ENCODE measurements at places on chromosomes 2 and 18. TPM values are rescaled to one million over a fixed set of nuclear protein-coding genes. Genes with fewer than 3 reads are reported as not detected.

GRCh38 chr2:69202327-69202726 is 184.7 kb downstream of the GFPT1 start:
- H3K27me3 ChIP-seq, result peaks cover 3% of the 10 kb centered on the region
- H3K4me3 ChIP-seq, result no peak overlapping the region
- H3K27ac ChIP-seq, result no peak overlapping the region
- DNase-seq, result no peak
- no peaks in the 10 kb centered on the region for H3K4me1 ChIP-seq

GRCh38 chr2:25960920-25961319 is 21.4 kb downstream of the KIF3C start:
- no peak for DNase-seq
- H3K4me3 ChIP-seq, result no peak overlapping the region
- peaks cover 2% of the 10 kb centered on the region for H3K4me1 ChIP-seq
- H3K36me3 ChIP-seq, result peaks cover 4% of the 10 kb centered on the region
- no peak overlapping the region for H3K27ac ChIP-seq

GRCh38 chr2:98444436-98445176 is at the start of gene INPP4A:
TSS of gene INPP4A (plus strand) at chr2:98444858. CDS start at chr2:98520049, 75,191 bp downstream.
- H3K27me3 ChIP-seq, result peaks cover 2% of the 10 kb centered on the region
- peak within 1 kb of the TSS; percentile 84 for H3K27ac ChIP-seq
- DNase-seq, result peak; percentile 89
- H3K36me3 ChIP-seq, result peaks cover 4% of the 10 kb centered on the region
- H3K4me1 ChIP-seq, result peaks cover 19% of the 10 kb centered on the region

DNA sequence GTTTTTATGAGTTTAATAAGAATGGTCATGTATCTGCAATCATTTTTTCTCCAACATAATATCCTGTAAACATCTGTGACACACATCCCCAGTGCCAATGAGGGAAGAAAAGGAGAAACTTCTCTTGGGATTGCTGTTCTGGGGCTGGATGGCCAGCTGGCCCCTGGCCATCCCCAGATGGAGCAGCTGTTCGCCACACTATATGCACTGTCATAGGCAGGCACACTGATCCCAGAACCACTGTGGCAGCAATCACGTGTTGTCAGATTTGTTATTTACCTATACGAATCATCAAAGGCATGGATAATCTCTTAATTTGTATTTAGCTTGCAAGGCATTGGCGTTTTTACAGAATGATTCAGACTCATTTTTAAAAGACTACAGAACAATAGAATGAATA is 167.6 kb upstream of the ACAA2 start:
- H3K27me3 ChIP-seq, result peaks cover 5% of the 10 kb centered on the region
- H3K4me3 ChIP-seq, result no peak overlapping the region
- peaks cover 27% of the 10 kb centered on the region for H3K4me1 ChIP-seq
- H3K27ac ChIP-seq, result peak overlapping the region; percentile 83
- peaks cover 2% of the 10 kb centered on the region for H3K36me3 ChIP-seq
- DNase-seq, result peak; percentile 30

DNA sequence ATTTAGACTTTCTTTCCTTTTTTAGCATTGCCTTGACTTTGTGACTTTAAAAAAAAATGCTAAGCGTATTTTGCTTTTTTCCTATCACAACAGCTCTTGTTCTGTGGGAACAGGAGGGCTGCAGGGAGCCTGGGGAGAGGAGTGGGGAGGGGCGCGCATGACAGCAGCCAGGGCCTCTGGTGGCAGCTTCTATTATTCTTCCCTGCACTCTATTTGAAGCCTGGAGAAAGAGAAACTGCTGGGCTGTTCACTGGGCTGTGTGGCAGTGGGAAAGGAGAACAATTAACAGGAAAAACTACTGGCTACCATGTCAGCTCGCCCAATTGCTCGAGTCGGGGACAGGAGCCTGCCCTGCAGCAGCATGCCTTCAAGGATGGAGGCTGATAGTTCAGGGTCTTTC is 119.0 kb upstream of the ZBTB14 start:
- no peaks in the 10 kb centered on the region for H3K36me3 ChIP-seq
- peak overlapping the region; percentile 97 for H3K27ac ChIP-seq
- DNase-seq, result peak; percentile 76
- H3K27me3 ChIP-seq, result no peaks in the 10 kb centered on the region
- H3K4me1 ChIP-seq, result peaks cover 42% of the 10 kb centered on the region

Gene GNAL
- 52.5 TPM for total RNA-seq

Gene NEMP2
- 2.1 TPM for total RNA-seq

- H3K4me1 ChIP-seq, result peaks cover 38% of the 10 kb centered on the region
- no peaks in the 10 kb centered on the region for H3K36me3 ChIP-seq
- H3K27ac ChIP-seq, result no peak overlapping the region
Measured at GRCh38 chr2:45789317-45789716, 137.8 kb downstream of the PRKCE start.

Gene CAVIN2
- not detected for total RNA-seq

DNA sequence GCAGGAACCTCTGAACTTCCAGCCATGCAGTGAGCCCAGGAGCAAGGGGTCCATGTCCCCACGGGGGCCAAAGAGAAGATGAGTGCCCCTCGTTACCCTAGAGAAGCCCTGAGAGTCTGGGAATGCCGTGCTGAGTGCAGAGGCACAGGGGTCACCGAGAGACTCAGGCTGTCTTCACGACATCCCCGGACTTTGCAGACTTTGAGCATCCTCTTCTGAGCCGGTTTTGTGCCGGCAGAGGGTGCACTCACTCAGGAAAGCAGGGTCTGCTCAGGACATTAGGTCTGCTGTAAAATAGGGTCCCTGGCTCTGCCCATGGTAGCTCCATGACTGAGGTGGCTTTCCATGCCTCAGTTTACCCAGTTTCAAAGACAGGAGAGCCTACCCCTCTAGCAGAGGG is 71.0 kb downstream of the GALNT14 start:
- H3K4me3 ChIP-seq, result no peak overlapping the region
- no peaks in the 10 kb centered on the region for H3K36me3 ChIP-seq
- no peak overlapping the region for H3K27ac ChIP-seq
- peaks cover 10% of the 10 kb centered on the region for H3K27me3 ChIP-seq
- peaks cover 16% of the 10 kb centered on the region for H3K4me1 ChIP-seq
- DNase-seq, result no peak

Gene CDH7
- 1.6 TPM for total RNA-seq

GRCh38 chr2:176494949-176495353 is 225.7 kb downstream of the MTX2 start:
- H3K4me3 ChIP-seq, result no peak overlapping the region
- DNase-seq, result no peak
- no peak overlapping the region for H3K27ac ChIP-seq

DNA sequence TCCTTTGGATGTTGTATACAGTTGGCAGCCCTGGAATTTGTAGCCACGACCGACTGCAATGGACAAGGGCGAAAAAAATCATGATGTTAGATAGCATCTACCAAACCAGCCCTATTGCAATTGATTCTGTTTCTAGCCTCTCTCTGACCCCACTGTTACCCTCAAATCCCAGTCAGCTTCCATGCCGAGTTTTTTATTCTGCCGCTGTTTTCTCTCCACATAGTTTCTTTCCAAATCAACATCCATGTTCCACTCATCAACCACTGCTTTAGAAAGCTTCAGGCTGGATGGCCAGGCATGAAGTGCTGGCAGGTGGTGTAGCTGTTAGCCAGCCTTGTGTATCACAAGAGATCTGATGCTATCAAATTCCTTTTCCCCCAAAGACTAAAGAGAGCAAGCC is 272.8 kb downstream of the FIGN start:
- peaks cover 30% of the 10 kb centered on the region for H3K4me1 ChIP-seq
- H3K27ac ChIP-seq, result no peak overlapping the region
- peaks cover 6% of the 10 kb centered on the region for H3K36me3 ChIP-seq
- H3K27me3 ChIP-seq, result peaks cover 3% of the 10 kb centered on the region

Gene TRIM43B
- total RNA-seq, result 5.7 TPM

Gene ARHGAP15
- total RNA-seq, result not detected

DNA sequence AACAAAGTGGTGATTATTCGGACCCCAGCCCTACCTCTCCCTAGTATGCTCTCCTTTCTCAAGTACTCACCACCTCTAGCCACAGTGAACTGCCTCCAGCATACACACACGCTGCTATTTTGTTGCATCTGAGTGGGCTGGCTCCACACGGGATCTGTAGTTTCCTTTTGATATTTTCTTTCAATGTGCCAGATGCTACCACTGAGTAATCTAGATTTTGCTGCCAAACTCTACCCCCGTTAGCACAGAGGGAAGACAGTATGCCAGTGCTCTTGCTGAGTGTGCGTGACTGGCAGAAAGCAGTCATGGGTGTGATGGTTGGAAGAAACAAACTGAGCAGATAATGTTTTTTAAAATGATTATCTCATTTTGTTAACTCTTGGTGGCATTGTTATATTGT is 11.6 kb downstream of the CFLAR start:
- H3K27me3 ChIP-seq, result no peaks in the 10 kb centered on the region
- H3K27ac ChIP-seq, result no peak overlapping the region
- DNase-seq, result no peak
- H3K4me3 ChIP-seq, result no peak overlapping the region
- H3K4me1 ChIP-seq, result peaks cover 29% of the 10 kb centered on the region

DNA sequence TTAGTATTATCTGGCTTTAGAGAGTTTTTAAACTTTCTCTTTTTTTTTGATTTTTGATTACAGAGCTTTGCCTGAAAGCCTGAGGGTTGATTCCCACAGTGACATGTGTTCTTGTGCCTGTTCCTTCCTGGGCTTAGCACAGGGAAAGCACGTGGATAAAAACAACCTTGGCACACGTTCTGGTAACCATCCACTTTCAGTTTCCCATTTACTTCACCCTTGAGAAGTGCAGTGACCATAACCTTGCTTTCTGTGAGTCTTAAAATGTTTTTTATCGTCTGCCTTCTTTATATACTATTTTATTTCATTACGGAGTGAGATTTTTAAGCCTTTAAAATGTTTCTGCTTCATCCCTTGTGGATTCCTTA is 11.5 kb downstream of the CD226 start:
- no peaks in the 10 kb centered on the region for H3K36me3 ChIP-seq
- H3K27ac ChIP-seq, result no peak overlapping the region
- no peak overlapping the region for H3K4me3 ChIP-seq
- H3K27me3 ChIP-seq, result no peaks in the 10 kb centered on the region
- DNase-seq, result no peak

Gene PLCL1
- 28.8 TPM for total RNA-seq

- DNase-seq, result no peak
- H3K36me3 ChIP-seq, result peaks cover 17% of the 10 kb centered on the region
- H3K27ac ChIP-seq, result no peak overlapping the region
- H3K27me3 ChIP-seq, result no peaks in the 10 kb centered on the region
- no peak overlapping the region for H3K4me3 ChIP-seq
Measured at GRCh38 chr2:367246-367645, 79.4 kb upstream of the ALKAL2 start.

DNA sequence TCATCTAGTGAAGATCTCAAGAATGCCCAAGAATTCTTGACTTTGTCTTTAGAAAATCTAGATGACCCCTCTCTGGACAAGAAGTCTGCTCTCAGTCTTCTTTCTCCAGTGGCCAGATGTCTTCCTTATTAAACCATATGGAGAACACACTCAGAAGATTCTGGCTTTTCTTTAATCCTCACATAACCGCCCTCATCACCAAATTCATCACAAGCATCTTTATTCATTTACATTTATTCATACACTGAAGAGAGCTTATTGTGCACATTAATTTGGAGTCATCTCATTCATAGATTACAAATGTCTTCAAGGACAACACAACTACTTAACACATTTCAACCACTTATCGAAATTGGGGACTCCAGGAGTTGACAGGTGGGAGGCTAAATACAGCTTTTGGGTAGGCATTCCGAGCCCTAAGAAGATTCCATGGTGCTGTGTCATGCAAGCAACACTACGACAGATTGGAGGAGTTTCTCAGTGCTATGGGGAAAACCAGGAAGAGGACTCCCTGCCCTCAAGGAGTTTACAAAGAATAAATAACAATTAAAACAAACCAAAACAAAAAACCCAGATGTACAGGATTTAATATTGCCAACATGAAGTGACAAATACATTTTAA is 64.8 kb upstream of the LCLAT1 start:
- DNase-seq, result no peak
- H3K36me3 ChIP-seq, result no peaks in the 10 kb centered on the region
- no peak overlapping the region for H3K4me3 ChIP-seq
- H3K27me3 ChIP-seq, result peaks cover 2% of the 10 kb centered on the region
- peaks cover 17% of the 10 kb centered on the region for H3K4me1 ChIP-seq

DNA sequence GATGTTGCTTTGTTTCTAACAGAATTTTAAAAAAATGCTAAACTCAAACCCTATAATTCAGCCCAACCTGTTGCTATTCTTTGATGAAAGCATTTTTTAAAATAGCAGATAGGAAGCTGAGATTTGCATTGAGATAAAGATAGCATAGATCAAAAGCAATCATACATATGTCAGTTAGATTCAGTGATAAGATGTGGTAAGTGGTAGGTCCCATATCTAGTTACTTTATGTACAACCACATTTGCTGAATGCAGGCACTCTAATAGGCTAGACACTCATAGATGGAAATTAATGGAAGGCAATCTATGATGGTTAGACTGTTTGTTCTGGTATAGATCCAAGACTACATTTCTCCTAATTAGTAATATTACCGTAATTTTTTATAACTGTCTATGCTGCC is 27.2 kb upstream of the C1D start:
- no peaks in the 10 kb centered on the region for H3K36me3 ChIP-seq
- no peaks in the 10 kb centered on the region for H3K27me3 ChIP-seq
- H3K4me3 ChIP-seq, result no peak overlapping the region
- no peak overlapping the region for H3K27ac ChIP-seq
- no peak for DNase-seq
- H3K4me1 ChIP-seq, result no peaks in the 10 kb centered on the region

Gene KYNU
- not detected for total RNA-seq

Gene MAL
- total RNA-seq, result 9.0 TPM

Gene SEPTIN10
- total RNA-seq, result 75.2 TPM

DNA sequence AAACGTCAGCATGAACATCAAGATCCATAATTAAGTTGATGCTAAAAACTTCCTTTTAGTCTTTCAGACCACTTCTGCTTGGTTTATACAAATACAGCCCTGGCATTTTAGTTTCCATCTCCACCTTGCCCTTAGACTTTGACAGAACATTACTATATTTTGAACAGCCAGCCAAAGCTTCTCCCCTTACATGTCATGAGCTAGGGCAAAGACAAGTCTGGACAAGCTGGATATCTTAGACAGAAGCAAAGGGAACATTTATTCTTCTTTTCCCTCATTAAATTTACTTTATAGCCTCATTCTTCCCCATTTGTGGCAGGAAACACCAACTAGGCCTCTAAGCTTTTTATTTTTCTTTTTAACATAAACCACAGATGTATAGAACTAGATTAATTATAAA is 403.3 kb downstream of the SUCLG1 start:
- H3K36me3 ChIP-seq, result no peaks in the 10 kb centered on the region
- no peaks in the 10 kb centered on the region for H3K27me3 ChIP-seq
- H3K4me3 ChIP-seq, result no peak overlapping the region
- H3K27ac ChIP-seq, result no peak overlapping the region
- peaks cover 23% of the 10 kb centered on the region for H3K4me1 ChIP-seq
- DNase-seq, result no peak

DNA sequence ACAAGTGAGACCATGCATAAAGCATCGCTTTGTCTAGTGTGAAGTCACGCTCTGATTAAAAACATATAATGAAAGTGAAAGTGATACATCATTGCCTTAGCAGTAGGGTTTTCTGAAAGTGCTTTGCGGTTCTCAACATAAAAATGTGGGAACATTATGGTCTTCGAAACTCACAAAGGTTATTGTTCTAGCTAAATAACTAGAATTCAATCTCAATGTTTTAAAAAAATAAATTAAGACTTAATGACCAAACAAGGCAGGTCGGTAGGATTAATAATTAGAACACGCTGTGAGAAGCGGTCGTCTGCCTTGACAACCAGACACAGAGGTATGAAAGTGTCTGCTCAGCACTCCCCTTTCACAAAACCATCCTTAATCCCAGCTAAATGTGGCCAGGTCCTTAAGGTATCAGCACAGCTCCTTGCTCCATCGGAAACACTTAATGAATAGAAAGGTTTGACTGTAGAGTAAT is 42.2 kb downstream of the KLHL14 start:
- H3K4me3 ChIP-seq, result no peak overlapping the region
- DNase-seq, result no peak
- no peak overlapping the region for H3K27ac ChIP-seq
- no peaks in the 10 kb centered on the region for H3K36me3 ChIP-seq
- no peaks in the 10 kb centered on the region for H3K4me1 ChIP-seq

Data from glutamatergic neuron (in vitro differentiated cells).